NCI-H774 (cell line): ENCODE measurements at places on chromosomes 5 and 9.

DNA sequence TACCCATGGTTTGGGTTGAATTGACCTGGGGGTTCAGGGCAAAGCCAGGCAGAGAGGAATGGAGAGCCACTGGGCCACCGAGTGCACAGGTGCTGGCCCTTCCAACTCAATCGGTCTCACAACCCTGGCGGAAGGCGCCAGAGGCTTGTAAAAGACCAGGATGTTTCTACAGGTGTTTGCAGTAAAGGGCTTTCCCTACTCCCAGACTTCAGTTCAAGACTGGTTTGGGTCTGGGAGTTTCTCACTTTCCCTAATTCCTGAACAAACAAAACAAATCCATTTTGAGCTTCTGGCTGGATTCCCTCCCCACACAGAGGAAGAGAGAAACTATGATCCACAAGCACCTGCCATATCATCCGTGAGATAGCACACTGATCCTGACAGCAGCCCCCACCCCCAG, 125.2 kb upstream of the KLF4 start:
- DNase-seq = no peak

DNA sequence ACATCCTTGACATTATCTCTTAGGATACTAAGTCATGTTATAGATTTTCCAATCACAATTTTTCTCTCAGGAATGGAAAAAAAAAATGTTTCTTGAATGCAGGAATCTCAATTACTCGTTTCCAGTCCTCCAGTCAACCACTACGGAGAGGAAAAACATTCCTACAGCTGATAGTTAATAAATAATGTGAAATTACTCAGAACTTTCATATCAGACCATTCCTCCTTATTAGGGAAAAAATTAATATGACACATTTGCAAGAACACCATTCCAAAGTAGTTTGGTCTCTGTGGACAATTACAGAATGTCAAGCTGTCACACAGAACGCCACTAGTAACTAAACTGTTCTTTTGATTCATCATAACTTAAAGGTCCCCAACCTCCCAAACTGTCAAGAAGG, 31.5 kb downstream of the MED27 start:
- no peak for DNase-seq

DNA sequence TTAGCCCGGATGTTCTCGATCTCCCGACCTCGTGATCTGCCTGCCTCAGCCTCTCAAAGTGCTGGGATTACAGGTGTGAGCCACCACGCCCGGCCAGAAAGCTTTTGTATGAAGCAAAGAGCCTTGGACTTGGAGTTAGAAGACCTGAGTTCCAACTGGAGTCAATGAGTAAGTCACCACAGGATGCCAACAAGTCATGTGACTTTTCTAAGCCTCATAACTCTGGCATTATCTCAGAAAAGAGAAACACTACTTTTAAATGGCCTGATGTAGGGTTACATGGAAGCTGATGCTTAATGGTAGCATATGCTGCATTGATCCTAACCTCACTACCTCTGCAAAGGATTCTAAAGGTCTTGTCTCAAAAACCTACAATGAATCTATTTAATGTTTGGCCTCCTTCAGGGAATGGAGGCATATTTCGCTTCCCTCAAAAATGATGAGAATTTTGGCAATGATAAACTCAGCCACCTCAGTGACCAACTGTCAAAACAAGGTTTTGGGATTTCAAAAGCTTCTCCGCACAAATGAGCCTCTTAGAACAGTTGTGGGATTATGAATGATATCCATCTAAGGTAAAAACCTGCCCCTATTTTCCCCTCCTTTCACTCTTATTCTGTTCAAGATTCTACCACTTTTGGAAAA, 236.8 kb downstream of the ACTL7B start:
- DNase-seq = no peak

GRCh38 chr5:7837403-7837802, 13.5 kb downstream of the CFAP90 start:
- no peak for DNase-seq

GRCh38 chr5:139745800-139746690, 49.6 kb upstream of the PSD2 start:
- DNase-seq = no peak

GRCh38 chr5:180603076-180603594, 11.8 kb upstream of the SCGB3A1 start:
- no peak for DNase-seq
